Neural crest cell (in vitro differentiated cells): ENCODE measurements at places on chromosomes 7 and 10.

DNA sequence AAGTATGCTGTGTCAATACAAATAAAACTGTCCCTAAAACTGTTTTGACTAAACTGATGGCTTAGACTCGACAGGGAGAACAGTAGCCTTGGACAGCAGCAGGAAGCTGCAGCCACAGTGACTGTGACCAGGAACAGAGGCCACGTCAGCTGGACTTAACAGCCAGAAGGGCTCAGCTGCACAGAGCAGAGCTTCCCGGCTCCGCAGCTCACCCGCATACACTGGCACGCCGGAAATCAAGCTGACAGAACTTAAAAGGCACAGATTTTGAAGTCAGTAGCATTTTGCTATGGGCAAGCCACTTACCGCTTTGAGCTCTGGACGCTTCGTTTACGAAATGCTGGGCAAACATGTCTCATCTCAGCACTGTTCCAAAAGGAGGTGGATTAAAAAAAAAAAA is 769.7 kb upstream of the AUTS2 start:
- DNase-seq = no peak

- peak; percentile 42 for DNase-seq
Measured at GRCh38 chr7:8217200-8218068, 44.5 kb downstream of the ICA1 start.

DNA sequence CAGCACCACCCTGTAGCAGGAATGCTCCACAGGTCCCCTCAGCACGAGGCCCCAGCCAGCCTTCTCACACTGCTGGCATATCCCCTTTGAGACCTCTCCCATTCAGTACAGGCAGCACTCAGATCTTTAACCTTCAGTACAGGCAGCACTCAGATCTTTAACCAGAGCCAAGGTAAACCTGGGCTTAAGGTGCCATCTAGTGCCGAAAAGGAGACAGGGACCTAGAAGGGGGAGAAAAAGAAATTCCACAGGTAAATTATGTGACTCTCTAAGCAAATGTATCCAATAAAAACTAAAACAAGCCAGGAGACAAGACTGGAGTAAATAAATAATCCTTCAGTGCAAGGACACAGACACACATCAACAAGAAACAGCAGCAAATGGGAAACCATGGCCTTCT is 358.6 kb downstream of the PTPRN2 start:
- DNase-seq = no peak

- DNase-seq = peak; percentile 78
Measured at GRCh38 chr10:43436291-43437140, at the start of gene ZNF487. Gene ZNF487, plus strand, starts transcription at chr10:43437111. Its CDS starts 38,703 bp downstream, at chr10:43475814.

- DNase-seq = peak; percentile 21
Measured at GRCh38 chr7:138186951-138187351, 110.7 kb downstream of the AKR1D1 start.

DNA sequence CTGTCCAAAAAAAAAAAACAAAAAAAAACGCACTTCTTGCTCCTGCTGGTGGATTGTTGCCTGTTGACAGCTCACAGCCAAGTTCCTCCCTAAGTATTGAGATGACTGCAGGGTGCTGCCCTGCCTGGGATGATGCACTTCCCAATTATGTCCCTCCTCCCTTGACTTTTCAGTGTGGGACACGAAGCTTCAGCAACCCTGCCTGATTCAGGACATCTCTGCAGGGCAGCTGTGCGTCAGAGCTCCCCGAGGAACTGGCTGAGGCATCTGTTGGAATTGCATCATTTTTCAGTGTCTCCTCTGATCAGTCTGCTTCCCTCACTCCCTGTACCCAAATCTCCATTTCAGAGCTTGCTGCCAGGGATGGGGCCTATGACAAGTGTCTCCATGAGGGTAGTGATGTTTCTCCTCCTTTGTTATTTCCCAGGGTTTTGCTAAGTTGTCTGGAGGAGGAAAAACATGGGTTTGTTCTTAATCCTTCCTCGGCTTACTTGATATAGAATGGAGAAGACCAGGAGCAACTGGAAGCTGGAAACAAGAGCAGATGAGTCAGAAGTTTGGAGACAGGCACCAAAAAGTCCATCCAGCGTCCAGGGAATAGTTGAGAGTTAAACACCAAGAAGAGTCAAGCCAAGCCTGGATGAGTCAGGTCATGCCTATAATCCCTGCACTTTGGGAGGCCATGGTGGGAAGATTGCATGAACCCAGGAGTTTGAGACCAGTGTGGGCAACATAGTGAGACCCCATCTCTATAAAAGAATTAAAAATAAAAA is 355.1 kb downstream of the GALNT17 start:
- no peak for DNase-seq

DNA sequence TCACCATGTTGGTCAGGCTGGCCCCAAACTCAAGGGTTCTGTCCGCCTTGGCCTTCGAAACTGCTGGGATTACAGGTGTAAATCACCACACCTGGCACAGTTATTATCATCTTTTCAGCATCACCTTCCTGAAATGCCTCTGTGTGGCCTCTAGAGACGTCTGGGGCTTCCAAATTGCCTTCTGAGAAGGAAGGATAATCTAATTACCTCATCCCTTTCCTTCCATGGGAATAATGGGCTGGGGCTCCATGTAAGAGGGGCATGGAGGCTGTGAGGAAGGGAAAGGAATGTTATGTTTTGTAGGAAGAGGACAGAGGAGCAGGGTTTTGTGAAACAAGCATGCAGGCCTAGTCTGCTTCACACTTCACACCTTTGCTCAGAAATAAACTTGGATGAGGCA is 22.2 kb upstream of the PODXL start:
- no peak for DNase-seq

GRCh38 chr7:157573244-157573643 is 236.4 kb downstream of the DNAJB6 start:
- no peak for DNase-seq

DNA sequence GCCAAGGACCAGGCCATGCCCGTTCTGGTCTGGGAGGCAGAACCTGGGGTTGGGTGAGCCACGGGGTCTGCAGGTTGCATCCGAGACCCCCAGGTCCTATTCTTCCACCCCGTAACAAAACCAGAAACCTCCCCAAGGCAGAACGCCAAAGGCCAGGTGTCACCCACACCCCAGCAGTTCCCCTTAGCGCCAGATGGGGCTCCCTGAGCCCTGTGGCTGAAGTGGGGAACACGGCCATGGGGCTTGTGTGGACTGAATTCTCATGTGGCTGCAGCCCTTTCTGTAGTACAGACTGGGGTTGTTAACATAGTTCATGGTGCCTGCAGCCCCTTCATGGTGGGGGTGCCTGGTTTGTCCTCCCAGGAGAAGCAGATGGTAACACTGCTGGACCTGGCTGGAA is 10.2 kb downstream of the BRI3 start:
- DNase-seq = no peak

- no peak for DNase-seq
Measured at GRCh38 chr7:2807460-2807844, 36.7 kb downstream of the GNA12 start.

DNA sequence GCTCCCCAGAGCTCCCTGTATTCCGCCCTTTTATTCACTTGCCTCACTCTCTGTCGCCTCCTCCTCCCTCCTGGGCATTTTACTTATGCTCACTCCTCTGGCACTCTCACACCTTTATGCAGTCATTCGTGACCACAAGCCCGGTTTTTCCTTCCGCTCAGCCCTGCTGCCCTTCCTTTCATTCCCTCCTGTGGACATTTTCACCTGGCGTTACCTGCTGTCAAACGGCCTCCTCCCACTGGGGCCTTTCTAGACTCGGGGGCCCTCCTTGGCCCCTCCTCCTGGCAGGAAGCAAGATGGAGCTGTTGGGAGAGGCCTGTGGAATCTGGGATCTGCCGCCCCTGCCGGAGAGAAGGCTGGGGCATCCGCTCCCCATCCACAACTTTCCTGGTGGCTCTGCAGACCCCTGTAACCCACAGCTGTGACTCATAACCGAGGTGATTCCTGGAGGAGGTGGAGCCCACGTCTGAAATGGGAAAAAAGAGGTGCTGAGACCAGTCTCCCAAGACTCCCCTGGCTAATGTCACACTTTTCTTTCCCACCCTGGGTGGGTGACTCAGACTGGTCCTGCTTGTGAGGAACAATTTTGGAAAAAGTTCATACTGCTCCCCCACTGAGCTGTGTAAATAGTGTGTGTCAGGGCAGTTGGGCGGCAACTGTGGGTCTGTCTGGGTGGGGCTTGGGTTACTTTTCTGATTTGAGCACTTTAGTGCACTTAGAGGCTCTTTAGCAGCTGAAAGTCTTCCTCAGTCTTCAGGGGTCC is 1.2 kb downstream of the VCL start:
- peak; percentile 50 for DNase-seq

DNA sequence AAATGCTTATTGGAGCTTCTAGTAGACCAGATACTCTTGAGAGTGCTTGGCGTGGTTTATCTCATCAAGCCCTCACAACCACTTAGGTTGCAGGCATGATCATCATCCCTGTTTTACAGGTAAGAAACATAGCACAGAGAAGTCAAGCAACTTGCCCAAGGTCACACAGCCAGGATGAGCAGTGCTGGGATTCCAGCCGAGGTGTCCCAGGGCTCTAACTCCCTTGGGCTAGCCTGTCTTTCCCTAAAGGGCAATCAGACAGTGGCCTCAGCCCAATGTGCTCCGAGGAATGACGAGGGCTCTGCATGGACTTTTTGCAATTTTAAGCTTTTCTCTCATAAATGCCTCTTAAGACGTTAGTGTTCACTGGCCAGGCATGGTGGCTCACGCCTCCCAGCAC is 39.9 kb upstream of the SPDYE3 start:
- DNase-seq = no peak

DNA sequence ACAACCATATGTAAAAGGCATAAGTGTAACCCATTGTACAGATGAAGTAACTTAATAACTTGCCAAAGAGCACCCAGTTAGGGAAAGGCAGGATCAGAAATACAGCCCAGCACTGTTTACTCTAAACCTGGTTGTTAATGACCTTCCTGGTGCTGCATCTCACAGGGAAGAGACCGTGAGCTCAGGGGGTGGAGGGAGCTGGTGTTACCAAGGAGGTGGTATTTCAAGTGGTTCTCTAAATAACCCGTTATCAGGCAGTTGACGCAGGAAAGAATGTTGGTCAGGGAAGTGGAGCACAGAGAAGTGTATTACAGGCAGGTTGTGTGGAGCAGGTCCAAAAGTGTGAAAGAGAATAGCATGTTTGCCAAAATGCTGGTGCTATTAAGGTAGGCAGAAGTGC is 4.4 kb upstream of the ST7 start:
- no peak for DNase-seq

DNA sequence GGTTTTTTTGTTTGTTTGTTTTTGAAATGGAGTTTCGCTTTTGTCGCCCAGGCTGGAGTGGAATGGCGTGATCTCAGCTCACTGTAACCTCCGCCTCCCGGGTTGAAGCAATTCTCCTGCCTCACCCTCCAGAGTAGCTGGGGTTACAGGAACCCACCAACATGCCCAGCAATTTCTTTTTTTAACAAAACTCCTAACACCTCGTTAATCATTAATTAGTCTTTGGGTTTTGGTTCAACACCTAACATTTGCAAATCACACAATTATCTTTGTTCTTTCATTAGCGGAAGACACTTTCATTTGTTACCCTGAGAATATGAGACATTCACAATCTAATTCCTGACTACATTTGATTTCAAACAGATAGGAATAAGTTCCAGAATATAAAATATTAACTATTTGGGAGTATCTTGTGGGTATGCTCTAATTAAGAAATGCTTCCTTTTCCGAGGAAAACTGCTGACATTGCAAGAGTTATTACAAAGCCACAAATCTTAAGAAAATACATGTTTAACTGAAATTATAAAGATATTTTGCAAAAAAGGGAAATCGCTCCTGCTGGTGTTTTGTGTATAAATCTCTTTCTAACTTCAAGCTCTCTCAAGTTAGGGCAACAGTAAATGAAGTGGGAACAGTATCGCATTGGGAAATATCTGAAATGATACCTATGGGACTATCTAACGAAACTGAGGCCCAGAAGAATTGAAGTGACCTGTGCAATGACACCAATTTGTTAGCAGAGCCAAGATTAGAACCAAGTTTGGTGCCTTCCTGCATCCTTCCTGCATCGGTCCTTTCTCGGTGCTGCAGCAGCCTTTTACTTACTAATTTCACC is 1.2 kb upstream of the LSM8 start:
- DNase-seq = no peak

DNA sequence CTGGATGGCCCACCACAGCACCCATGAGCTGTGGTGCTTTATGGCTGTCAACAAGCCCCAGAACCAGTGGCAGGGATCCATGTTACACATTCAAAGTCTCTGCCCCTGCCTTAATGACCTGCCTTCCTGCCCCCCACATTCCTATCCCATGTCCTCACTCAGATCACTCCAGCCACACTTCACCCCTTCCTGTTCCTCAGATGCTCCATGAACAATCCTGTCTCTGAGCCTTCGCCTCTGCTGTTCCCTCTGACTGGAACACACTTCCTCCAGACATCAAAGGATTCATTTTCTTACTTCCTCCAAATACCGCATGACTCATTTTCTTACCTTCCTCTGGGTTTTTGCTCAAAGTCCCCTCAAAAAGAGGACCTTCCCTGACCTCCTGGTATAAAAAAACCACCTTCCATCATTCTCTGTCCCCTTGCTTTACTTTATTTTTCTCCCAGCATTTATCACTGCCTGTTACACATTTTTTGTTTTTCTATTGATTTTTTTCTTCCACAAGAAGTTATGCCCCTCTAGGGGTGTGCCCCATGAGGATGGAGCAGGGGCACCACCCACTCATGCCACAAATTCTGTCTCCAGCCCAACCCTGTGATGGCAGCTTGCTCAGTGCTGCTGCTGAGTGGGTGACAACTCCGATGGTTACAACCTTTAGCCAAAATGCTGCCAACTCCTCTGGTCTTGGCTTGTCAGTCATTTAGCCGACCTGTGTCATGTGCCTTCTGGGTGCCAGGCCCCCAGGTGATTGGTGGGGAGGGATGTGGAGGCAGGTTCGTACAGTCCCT is 18.2 kb downstream of the COL13A1 start:
- no peak for DNase-seq

DNA sequence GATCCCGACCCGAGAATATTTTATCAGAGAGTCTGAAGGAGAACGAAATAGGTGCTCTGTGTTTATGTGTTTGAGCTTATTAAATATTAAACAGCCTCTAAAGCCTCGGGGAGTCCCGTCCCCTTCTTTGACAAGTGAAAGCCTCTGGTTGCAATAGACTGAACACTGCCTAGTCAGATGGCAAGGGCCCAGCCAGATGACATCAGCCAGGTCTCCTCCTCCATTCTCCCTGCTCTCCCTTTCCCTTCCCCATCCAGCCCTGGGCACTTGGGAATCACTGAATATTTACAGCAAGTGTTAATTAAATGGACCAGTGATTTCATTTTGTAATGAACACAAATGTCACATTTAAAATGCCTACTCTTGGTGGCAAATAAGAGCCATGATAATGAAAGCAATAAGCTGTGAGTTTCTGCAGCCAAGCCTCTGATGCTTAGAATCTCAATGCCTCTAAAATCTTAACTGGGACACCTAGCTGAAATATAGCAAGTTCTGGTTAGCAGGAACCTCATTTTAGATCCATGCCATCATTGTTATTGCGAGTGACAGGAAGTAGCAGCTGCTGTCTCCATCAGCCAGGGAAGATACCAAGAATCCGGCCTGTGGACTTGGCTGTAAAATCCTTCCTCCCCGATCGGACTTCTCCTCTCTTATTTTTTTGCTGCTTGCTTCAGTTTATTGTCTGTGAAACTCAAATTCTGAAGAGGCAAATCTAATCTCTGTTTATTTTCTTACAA is 202.1 kb downstream of the PRPF18 start:
- DNase-seq = no peak
